ENCODE measurements at places on chromosomes 1 and 21. TPM values are rescaled to one million over a fixed set of nuclear protein-coding genes. Genes with fewer than 3 reads are reported as not detected.

The UBL4B gene
- total RNA-seq = not detected

The LORICRIN gene
- total RNA-seq = not detected

The SPATA17 gene
- 0.50 TPM for total RNA-seq

The SLC66A1 gene
- 23.2 TPM for total RNA-seq

The LGALS8 gene
- 81.0 TPM for total RNA-seq

The AMIGO1 gene
- total RNA-seq = 2.5 TPM

The PPM1J gene
- 1.1 TPM for total RNA-seq

The HNRNPU gene
- total RNA-seq = 604 TPM

The SLC25A34 gene
- total RNA-seq = 0.62 TPM

The ZNF670 gene
- total RNA-seq = 3.9 TPM

The OVAAL gene
- not detected for total RNA-seq

The TRAPPC10 gene
- total RNA-seq = 25.9 TPM

The SH3D21 gene
- 6.2 TPM for total RNA-seq

The FOXD2 gene
- total RNA-seq = 0.22 TPM

The MEX3A gene
- 0.89 TPM for total RNA-seq

The TMEM69 gene
- total RNA-seq = 9.1 TPM

The PER3 gene
- total RNA-seq = 9.2 TPM

The SLC44A5 gene
- 0.25 TPM for total RNA-seq

The TCHH gene
- not detected for total RNA-seq

The CLDN17 gene
- total RNA-seq = not detected

The B3GALT5 gene
- total RNA-seq = 1.1 TPM

The FAM78B gene
- 0.77 TPM for total RNA-seq

The NAV1 gene
- total RNA-seq = 13.3 TPM

The RHCE gene
- 0.75 TPM for total RNA-seq

The TRAF3IP3 gene
- total RNA-seq = not detected

The NCDN gene
- total RNA-seq = 21.6 TPM

The SNRPE gene
- total RNA-seq = 86.8 TPM

The APOBEC4 gene
- not detected for total RNA-seq

The GPX7 gene
- 11.7 TPM for total RNA-seq

The HIVEP3 gene
- 1.8 TPM for total RNA-seq

The IVL gene
- total RNA-seq = 1.7 TPM

The RCC2 gene
- 46.6 TPM for total RNA-seq

The LCE2B gene
- not detected for total RNA-seq

The USH2A gene
- under 0.01 TPM for total RNA-seq

The RGS1 gene
- not detected for total RNA-seq

The SLAMF9 gene
- total RNA-seq = not detected

The PADI3 gene
- not detected for total RNA-seq

The CNST gene
- total RNA-seq = 22.9 TPM

The FCRL2 gene
- total RNA-seq = not detected

The OLIG2 gene
- not detected for total RNA-seq

The UBAP2L gene
- 87.3 TPM for total RNA-seq

The SLC25A33 gene
- 8.3 TPM for total RNA-seq

The TMEM269 gene
- 0.12 TPM for total RNA-seq

The OXCT2 gene
- total RNA-seq = 4.5 TPM

The BRINP3 gene
- total RNA-seq = not detected

The KDF1 gene
- total RNA-seq = not detected

The SLC22A15 gene
- total RNA-seq = 8.2 TPM

The EFNA3 gene
- 0.50 TPM for total RNA-seq

The TBCE gene
- total RNA-seq = 26.1 TPM

The CASQ2 gene
- total RNA-seq = not detected

The SPRR4 gene
- total RNA-seq = not detected

The PGBD5 gene
- 0.11 TPM for total RNA-seq

The MAN1C1 gene
- total RNA-seq = 2.4 TPM

All from uterine smooth muscle cell (primary cell).